IMR-90 (cell line): ENCODE measurements at places on chromosomes 7 and 10.

DNA sequence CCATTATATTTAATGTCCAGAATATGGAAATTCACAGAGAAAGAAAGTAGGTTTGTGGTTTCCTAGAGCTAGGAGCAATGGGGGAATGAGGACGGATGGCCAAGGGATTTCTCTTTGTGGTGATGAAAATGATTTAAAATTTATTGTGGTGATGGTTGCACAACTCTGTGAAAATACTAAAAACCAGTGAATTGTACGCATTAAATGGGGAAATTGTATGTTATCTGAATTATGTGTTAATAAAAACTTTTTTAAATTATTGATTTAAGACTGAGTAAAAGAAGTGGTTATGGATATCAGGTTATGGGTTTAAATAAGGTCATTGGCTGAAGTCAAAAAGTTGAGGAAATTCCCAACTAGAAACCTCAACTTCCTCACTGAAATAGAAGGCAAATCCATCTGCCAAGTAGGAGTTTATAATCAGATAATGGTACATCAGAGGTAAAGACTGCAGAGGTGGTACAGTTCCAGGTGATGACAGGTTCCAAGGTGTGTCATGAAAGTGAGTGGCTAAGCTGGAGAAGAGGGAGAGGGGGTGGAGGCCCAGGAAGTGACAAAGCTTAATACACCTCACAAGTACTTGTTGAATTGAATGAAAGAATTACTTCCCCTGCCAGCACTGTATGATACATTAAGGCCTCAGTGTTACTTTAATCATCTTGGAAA, 68.9 kb upstream of the CCDC71L start:
- no peaks in the 10 kb centered on the region for H3K36me3 ChIP-seq
- H3K27ac ChIP-seq: no peak overlapping the region
- H3K4me1 ChIP-seq: peaks cover 3% of the 10 kb centered on the region; the same call in 1 of the 2 replicates
- H3K4me3 ChIP-seq: no peak overlapping the region

DNA sequence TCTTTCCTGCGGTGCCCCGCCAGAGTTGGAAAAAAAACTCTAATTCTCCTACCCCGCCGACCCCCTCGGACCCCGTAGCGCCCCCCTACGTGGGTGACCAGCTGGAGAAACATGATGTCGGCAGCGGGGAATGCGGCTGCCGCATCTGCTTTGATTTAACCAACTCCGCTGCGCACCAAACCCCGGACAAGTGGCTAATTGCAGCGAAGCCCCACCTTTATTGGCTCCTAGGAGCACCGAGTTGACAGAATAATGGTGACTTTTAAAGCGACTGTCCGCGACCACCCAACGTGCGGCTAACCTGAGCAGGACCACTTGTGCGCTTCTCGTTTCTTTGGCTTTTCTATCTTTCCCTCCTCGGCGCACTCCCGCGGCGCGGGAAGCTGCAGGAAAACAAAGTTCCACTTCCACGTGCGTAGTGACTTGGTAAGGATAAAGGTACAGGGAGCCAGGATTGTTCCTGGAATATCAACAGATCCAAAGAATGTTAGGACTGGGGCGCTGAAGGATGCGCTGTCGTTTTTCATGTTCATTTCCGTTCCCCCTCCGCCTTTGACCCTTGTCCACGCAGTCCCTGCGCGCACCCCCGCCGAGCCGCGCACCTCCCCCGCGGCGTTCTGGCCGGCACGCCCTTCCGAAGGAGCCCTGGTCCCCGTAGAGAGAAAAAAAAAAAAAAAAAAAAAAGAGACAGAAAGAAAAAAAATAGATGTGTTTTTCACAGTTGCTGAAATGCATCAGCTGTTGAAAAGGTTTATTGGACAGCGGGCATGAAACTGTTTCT, 1.4 kb downstream of the WNT16 start:
- DNase-seq: no peak
- H3K4me3 ChIP-seq: peak overlapping the region; percentile 63
- peaks cover 21% of the 10 kb centered on the region for H3K27me3 ChIP-seq
- H3K4me1 ChIP-seq: no peaks in the 10 kb centered on the region
- H3K27ac ChIP-seq: no peak overlapping the region; the same call in 1 of the 2 replicates

DNA sequence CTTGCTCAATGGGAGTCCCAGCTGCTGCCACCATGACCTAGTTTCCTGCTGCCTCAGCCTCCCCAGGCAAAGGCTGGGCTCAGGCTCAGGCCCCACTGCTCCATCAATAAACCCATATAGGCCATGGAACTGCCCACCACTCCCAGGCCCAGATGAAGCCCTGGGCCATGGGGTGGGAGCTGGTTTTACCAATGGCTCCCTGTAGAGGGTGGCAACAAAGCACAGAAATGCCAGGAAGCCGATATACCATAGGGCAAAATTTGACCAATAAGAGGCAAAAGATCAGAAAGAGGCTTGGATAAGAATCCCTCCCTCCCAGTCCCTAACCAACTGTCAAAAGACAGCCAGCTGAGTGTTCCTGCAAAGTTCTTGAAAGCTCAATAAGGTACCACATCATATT, 101.8 kb upstream of the DOCK1 start:
- no peaks in the 10 kb centered on the region for H3K36me3 ChIP-seq
- no peak for DNase-seq
- H3K27ac ChIP-seq: no peak overlapping the region
- no peaks in the 10 kb centered on the region for H3K27me3 ChIP-seq

GRCh38 chr7:131897790-131898165, 341.4 kb upstream of the PODXL start:
- H3K27ac ChIP-seq: no peak overlapping the region
- H3K27me3 ChIP-seq: no peaks in the 10 kb centered on the region
- no peaks in the 10 kb centered on the region for H3K36me3 ChIP-seq
- DNase-seq: no peak
- H3K4me1 ChIP-seq: no peaks in the 10 kb centered on the region

DNA sequence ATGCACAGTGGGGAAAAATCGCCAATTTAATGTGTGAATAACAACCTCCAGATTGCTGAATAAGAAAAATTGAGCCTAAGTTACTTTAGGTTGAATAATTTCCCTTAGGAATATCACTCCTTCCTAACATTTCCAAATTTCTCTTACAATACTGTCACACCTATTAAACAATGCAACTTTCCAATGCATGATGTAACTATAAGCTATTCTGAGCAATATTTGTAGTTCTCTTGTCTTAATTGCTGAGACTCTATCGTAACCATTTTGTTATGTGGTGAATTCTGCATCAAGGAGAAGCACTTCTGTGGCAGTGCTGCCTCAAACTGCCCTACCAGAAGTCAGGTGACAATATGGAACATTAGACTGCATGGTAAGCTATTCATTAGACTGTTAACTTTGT, 386.7 kb upstream of the LRRN3 start:
- no peak overlapping the region for H3K27ac ChIP-seq
- DNase-seq: no peak
- H3K4me1 ChIP-seq: no peaks in the 10 kb centered on the region
- no peak overlapping the region for H3K4me3 ChIP-seq
- no peaks in the 10 kb centered on the region for H3K27me3 ChIP-seq
- H3K36me3 ChIP-seq: no peaks in the 10 kb centered on the region

- H3K4me1 ChIP-seq: no peaks in the 10 kb centered on the region
- H3K36me3 ChIP-seq: no peaks in the 10 kb centered on the region
- H3K27ac ChIP-seq: no peak overlapping the region
- H3K4me3 ChIP-seq: no peak overlapping the region
- no peak for DNase-seq
- no peaks in the 10 kb centered on the region for H3K27me3 ChIP-seq
Measured at GRCh38 chr10:21449288-21449966, 76.1 kb downstream of the SKIDA1 start.

DNA sequence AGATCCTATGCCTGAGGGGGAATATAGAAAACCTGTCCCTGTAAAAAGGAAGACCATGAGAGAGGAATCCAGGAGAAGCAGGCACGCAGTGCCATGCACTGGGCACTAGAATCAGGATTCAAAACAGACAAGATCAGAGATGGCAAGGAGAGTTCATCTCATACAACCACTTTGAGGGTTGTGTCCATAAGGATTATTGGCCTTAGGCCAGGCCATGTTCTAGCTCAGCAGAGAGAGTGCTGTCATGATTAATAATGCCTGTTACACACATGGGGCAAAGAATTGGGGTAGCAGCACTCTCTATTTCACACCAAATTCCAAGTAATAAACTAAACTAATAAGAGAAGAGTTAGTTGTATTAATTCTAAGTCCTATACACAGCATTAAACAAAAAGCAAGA, 29.1 kb downstream of the EZH2 start:
- H3K36me3 ChIP-seq: no peaks in the 10 kb centered on the region
- no peak for DNase-seq
- H3K27me3 ChIP-seq: no peaks in the 10 kb centered on the region
- H3K4me1 ChIP-seq: 0 out of 2 replicates have a peak, but pooled peaks cover 2% of the 10 kb centered on the region

DNA sequence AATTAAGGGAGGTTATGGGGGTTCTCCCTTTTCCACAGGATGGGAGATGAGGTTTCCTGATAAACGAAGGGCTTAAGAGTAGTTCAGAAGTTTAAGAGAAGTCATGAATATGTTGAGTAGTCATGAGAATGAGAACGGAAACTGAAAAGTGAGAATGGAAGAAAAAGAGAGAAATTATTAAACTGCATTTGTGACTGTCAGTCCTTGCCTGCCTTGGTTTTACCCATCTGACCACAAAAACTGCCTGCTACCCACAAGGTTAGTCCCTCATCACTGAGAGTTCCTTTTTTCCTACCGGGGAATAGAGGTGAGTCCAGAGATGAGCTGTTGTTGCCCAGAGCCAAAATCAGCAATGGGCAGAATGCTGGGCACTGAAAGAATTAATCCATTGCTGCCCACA, 174.1 kb upstream of the BET1 start:
- no peaks in the 10 kb centered on the region for H3K27me3 ChIP-seq
- no peak for DNase-seq
- no peaks in the 10 kb centered on the region for H3K36me3 ChIP-seq
- no peak overlapping the region for H3K4me3 ChIP-seq

- DNase-seq: no peak
- peaks cover 3% of the 10 kb centered on the region for H3K4me1 ChIP-seq
- H3K27me3 ChIP-seq: no peaks in the 10 kb centered on the region
- H3K27ac ChIP-seq: no peak overlapping the region
- H3K4me3 ChIP-seq: no peak overlapping the region
- H3K36me3 ChIP-seq: no peaks in the 10 kb centered on the region
Measured at GRCh38 chr10:3719024-3719843, 65.8 kb downstream of the KLF6 start.

DNA sequence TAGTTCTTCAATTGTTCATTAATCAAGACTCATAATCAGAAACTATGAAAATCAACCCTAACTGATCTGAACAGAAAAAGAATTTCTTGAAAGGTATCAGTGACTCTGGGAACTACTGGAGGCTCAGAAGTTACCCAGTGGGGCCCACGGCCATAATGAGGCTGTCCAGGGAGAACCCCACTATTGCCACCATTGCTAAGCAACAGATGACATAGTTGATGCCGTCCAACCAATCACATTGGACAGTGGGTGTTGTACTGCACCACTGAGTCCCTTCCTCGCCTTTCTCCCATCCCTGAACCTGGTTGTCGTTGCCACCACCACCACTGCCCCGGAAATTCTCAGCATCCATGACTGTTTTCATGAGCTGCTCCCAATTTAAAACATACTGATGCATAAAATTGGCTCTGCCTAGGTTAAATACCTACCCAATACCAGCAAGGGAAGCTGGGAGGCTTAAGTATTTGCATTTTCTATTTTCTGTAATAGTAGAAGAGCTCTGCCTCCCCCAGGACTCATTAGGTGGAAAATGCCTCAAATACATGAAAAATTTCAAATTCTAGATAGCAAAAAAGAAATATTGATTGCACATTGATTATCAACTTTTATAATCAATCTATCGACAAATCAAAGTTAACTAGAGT, 26.7 kb upstream of the USP6NL start:
- H3K27me3 ChIP-seq: peaks cover 3% of the 10 kb centered on the region; the same call in 1 of the 2 replicates
- no peaks in the 10 kb centered on the region for H3K4me1 ChIP-seq
- no peak overlapping the region for H3K27ac ChIP-seq

GRCh38 chr7:2732959-2733584, 45.1 kb downstream of the AMZ1 start:
- H3K36me3 ChIP-seq: peaks cover 20% of the 10 kb centered on the region
- peak; percentile 41 for DNase-seq
- H3K4me1 ChIP-seq: peaks cover 20% of the 10 kb centered on the region
- no peak overlapping the region for H3K4me3 ChIP-seq

DNA sequence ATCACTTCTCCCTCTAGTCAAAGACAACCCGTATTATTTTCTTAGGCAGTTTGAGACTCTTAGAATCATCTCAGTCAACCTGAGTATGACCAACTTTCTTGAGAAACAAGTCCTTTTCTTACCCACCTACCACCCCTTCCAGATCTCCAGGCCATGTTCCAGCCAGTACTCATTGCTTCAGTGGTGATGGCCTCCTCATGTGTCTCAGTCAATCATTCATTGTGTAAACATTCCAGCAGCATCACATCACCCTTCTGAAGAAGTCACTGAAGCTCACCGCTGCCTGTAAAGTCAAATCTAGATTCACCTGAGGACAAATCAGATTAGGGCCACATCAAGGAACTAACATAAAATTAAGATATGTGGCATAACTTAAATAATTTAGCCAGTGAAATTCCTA, 467.2 kb upstream of the NRP1 start:
- no peak overlapping the region for H3K4me3 ChIP-seq
- no peaks in the 10 kb centered on the region for H3K36me3 ChIP-seq
- peak; percentile 25 for DNase-seq

DNA sequence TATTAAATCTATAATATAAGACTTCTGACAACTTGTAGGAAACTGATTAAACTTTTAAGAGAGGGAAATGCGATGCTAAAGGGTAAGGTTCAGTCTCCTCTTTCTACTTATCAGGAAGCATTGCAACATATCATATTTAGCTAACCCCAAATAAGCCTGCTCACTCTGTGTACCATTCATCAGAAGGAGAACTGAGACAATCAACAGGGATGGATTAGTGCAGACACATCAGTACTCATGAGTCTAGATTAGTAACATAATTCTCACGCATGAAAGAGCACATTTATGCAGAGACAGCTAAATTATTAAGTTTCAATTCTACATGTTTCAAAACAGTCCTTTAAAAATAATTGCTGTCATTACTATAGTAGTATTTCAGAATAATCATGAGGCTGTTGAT, 354.2 kb upstream of the ZWINT start:
- no peaks in the 10 kb centered on the region for H3K27me3 ChIP-seq
- no peak overlapping the region for H3K27ac ChIP-seq
- H3K36me3 ChIP-seq: no peaks in the 10 kb centered on the region
- no peaks in the 10 kb centered on the region for H3K4me1 ChIP-seq
- no peak for DNase-seq

- H3K27me3 ChIP-seq: no peaks in the 10 kb centered on the region
- H3K27ac ChIP-seq: no peak overlapping the region
- H3K4me1 ChIP-seq: no peaks in the 10 kb centered on the region; the same call in 1 of the 2 replicates
- H3K4me3 ChIP-seq: no peak overlapping the region
- no peaks in the 10 kb centered on the region for H3K36me3 ChIP-seq
Measured at GRCh38 chr10:129655007-129655678, 188.1 kb downstream of the MGMT start.
